ENCODE measurements at places on chromosomes 6 and 20.

DNA sequence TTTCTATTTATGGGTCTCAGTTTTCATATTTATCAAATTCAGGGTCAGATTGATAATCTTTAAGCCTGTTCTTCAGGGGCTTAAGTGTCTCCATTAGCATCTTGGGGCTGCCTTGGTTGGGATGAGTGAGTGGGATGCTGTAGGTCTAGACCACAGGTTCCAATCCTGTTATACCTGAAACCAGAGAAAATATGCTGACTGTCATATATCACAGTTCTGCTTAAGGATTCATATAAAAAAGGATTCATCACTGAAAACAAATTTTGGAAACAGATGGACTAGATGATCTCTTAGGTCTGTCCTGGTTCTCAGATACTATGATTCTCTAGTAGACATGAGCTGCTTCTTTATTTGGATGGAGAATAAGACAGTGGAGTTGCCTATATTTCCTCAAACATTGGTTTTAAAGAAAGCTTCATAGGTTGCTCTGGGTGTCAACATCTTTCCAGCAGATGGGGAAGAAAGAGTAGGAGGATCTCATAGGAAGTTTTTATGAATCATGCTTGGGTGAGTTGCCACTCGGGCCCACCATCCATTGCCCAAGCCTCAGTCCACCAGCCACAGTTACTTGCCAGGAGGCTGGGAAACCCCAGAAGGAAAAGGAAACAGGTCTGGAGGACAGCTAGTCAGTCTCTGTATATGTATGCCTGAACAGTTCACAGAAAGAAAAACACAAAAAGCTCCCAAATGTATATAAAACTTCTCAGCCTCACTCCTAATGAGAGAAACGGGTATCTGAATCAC is 42.9 kb upstream of the MAP7 start:
- DNase-seq = no peak

DNA sequence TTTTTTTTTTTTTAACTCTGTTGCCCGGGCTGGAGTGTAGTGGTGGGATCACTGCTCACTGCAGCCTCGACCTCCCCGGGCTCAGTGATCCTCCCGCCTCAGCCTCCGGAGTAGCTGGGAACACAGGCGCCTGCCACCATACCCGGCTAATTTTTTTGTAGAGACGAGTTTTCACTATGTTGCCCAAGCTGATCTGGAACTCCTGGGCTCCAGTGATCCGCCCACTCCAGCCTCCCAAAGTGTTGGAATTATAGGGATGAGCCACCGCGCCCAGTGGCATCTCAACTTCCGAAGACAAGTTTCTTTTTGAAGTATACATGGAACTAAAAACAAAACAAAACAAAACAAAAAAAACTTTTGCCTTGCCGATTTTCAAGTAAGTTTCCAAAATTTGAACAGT is 66.6 kb upstream of the ZNF184 start:
- DNase-seq = no peak

GRCh38 chr6:5866547-5867051 is 140.1 kb downstream of the NRN1 start:
- no peak for DNase-seq

DNA sequence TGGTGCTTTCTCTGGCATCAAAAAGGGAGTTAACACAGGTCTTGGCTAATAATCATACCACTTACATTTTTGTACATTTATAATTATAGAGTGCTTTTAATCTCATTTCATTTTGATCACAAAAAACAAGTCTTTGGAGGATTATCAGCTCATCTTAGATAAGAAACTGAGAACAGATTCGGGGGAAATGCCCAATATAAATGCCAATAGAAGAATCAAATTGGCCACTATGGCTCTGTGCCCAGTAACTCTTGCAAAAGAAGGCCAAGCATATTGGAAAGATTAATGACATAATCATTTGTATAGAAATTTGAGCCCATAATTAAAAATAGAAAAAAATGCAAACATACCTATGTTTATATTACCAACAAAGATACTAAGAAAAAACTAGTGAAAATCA is 42.5 kb downstream of the IPCEF1 start:
- no peak for DNase-seq

- DNase-seq = no peak
Measured at GRCh38 chr6:50939931-50940330, 121.3 kb downstream of the TFAP2B start.

GRCh38 chr6:7758456-7758855 is 32.6 kb downstream of the BMP6 start:
- no peak for DNase-seq

GRCh38 chr6:72640615-72640930 is 18.7 kb downstream of the KCNQ5 start:
- DNase-seq = no peak

- DNase-seq = peak; percentile 71
Measured at GRCh38 chr6:53437557-53438202, 88.9 kb upstream of the ELOVL5 start.

GRCh38 chr6:6495851-6496250 is 92.7 kb upstream of the LY86 start:
- no peak for DNase-seq

- no peak for DNase-seq
Measured at GRCh38 chr20:34312024-34312460, 8.9 kb upstream of the AHCY start.

DNA sequence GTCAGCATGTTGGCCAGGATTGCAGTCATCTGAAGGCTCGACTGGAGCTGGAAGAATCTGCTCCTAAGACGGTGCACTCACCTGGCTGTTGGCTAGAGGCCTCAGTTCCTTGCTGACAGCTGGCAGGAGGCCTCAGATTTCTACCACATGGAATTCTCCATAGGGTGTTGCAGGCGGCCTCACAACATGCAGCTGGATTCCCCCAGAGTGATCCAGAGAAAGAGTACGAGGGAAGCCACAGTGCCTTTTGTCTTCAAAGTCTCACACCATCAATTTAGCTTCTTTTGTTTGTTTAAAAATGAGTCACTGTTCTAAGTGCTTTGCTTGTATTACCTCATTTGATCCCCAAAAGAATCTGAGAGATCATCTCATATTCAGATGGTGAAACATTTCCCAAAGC is 65.5 kb upstream of the FYN start:
- no peak for DNase-seq

GRCh38 chr6:21785164-21785563 is 191.6 kb downstream of the SOX4 start:
- DNase-seq = no peak

GRCh38 chr6:31140643-31141042 is 1.8 kb upstream of the PSORS1C2 start:
- DNase-seq = no peak

GRCh38 chr6:122154155-122154554 is 245.3 kb upstream of the HSF2 start:
- DNase-seq = no peak

DNA sequence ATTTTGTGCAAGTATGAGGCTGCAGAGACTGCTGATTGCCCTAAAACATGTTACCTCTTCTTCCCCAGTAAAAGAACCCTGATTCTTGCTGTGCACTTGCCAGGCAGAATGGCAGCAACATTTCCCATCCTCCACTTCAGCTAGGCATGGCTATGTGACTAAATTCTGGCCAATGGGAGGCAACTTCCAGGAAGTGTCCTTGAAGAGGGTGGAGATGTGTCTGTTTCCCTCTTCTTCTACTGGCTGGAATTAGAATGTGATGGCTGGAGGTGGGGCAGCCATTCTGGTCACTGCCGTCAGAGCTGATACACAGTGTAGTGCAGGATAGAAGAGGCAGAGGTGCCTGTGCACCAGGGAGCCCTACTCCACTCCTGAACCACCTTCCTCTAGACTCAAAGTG is 64.6 kb downstream of the CDH26 start:
- no peak for DNase-seq

DNA sequence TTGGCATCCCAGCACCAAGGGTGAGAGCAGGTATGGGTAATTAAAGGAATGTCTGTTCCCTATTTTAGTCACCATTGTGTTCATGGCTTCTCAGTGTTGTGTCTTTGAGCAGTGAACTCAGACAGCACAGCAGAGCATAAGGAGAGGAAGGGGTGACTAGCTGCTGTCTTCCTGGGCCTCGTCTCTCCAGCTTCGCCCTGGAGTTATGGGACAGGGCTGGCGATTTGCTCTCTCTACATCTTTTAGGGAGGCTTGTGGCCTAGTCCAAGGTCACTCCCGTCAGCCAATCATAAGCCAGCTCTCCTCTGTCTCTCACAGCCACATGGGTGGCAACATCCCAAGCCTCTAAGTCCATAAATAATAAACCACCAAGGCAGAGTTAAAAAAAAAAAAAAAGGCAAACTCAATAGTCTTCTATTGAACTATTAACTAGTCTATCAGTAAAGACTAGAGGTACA is 7.3 kb downstream of the CST3 start:
- no peak for DNase-seq

- no peak for DNase-seq
Measured at GRCh38 chr6:12034349-12034748, 22.2 kb downstream of the HIVEP1 start.

- DNase-seq = peak; percentile 54
Measured at GRCh38 chr6:42010185-42010891, 40.0 kb upstream of the TAF8 start.

DNA sequence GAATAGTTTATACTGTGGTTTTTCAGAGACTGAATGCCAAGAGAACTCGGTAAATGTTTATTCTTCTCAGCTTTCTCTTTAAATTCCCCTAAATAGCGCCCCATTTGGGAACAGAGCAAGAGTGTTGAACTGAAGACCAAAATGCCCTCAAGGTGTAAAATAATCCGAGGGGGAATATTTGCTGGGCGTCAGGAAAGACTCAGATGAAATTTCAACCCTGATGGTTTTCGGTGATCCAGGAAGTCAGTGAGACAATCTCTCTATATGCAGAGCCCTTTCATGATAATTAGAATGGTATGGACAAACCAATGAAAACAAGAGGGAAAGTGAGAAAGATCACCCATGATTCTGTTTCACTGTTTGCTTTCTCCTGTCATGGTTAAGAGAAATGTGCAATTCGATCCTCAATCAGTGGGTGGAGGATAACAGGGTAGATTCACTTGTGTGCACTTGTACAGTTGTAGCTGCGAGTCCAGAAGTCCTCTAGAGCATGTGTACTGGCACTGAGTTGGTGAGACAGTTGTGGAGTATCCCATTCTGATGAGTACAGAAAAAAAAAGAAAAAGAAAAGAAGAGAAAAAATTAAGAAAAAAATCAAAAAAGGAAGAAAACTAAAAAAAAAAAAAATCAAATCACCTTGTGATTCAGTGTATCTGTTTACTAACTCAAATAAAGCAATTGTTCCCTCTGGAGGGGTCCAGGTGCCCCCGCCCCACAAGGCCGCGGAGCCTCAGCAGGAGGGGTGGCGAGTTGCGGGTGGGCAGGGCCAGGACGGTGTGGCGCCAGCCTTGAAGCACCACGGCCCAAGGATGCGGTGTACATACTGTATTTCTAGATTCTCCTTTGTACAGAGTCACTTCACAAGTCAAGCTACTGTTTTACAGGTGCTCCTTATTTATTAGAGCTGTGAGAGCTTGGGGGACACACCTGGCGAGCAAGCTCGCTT is 164.9 kb downstream of the SCML4 start:
- DNase-seq = peak; percentile 14

- DNase-seq = no peak
Measured at GRCh38 chr6:133809406-133809805, 79.5 kb upstream of the TCF21 start.

- DNase-seq = peak; percentile 87
Measured at GRCh38 chr20:59933849-59934585, 580 bp upstream of the SYCP2 start.

- no peak for DNase-seq
Measured at GRCh38 chr20:10113746-10114145, 79.0 kb downstream of the ANKEF1 start.

GRCh38 chr6:110090876-110091275 is 88.6 kb downstream of the WASF1 start:
- no peak for DNase-seq
